ENCODE measurements at places on chromosomes 1 and 21.

GRCh38 chr1:156662005-156662799 lies 15.0 kb downstream of the NES start:
- no peak for DNase-seq

DNA sequence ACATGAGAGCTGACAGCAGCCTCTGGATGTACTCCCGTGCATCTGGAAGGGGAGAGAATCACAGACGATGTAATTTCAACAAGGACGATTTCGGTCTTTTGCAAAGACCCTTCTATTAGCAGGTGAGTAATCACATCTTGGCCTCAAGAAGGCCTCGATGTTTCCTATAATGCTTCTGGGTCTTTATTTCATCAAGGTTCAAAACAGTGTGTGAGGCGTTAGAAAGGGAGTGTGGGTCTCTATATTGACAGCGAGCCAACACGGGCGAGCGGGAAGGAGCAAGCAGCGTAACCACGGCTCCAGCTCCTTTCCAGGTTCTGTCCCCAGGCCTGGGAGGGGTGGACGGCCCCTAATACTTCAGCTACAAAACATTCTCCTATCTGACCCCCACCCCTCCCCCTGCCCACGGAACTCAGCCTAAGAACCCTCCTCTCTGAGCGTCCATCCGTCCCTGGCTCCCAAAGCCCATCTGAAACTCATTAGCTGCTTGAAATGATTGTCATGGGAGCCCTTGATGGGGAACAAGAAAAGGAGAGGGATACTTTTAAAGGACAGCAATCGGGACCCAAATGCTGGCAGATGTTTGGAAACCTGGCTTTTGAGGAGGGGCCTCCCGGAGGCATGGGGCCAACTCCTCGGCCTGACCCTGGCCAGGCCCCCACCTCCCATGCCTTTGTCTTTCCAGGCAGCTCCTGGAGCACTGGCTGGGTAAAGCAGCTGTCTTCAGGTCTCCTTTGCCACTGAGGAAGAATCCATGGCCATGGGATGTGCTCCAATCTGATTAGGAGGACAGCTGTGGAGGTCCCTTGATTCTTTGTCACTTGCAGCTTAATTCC lies 250.8 kb downstream of the FOXD2 start:
- DNase-seq: no peak

- DNase-seq: no peak
Observed at GRCh38 chr21:28230559-28230958, 762.1 kb downstream of the LTN1 start.

- no peak for DNase-seq
Observed at GRCh38 chr1:23824711-23825075, 536 bp downstream of the HMGCL start.

DNA sequence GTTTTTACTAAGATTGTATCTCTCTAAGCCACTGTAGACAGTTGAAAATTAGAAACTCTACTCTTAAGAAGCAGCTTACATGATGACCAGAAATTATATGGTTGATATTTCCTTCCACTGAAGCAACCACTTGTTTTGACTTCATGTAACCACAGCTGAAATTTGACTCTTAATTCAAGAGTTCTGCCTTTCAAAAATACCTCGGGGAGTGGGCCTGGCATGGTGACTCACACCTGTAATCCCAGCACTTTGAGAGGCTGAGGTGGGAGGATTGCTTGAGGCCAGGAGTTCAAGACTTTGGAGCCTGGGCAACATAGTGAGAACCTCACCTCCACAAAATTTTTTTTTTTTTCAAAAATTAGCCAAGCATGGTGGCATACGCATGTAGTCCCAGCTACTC lies 4.3 kb downstream of the AMPD1 start:
- no peak for DNase-seq

DNA sequence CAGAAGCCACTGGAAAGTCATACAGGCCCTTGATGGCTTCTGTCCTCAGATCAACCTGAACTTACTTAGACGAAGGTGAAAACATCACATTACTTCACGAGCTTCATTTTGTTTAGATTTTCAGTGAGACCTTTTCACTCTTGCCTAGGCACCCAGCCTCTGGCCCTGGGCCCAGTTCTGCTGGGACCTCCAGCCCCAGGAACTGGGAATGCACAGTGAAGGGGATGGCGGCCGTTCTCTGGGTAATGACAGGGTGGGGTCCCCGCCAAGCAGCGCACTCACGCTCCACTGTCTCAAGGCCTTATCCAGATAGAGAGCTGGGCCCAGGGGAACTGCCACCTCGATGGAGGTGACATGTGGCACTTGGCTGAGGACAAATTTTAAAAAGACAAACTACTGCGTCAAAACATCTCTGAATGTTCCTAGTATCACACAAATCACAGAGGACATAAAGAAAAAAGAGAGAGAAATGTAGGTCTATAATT lies 54.8 kb downstream of the NPHP4 start:
- DNase-seq: no peak

GRCh38 chr21:37974081-37974480 lies 57.8 kb upstream of the KCNJ6 start:
- DNase-seq: no peak

DNA sequence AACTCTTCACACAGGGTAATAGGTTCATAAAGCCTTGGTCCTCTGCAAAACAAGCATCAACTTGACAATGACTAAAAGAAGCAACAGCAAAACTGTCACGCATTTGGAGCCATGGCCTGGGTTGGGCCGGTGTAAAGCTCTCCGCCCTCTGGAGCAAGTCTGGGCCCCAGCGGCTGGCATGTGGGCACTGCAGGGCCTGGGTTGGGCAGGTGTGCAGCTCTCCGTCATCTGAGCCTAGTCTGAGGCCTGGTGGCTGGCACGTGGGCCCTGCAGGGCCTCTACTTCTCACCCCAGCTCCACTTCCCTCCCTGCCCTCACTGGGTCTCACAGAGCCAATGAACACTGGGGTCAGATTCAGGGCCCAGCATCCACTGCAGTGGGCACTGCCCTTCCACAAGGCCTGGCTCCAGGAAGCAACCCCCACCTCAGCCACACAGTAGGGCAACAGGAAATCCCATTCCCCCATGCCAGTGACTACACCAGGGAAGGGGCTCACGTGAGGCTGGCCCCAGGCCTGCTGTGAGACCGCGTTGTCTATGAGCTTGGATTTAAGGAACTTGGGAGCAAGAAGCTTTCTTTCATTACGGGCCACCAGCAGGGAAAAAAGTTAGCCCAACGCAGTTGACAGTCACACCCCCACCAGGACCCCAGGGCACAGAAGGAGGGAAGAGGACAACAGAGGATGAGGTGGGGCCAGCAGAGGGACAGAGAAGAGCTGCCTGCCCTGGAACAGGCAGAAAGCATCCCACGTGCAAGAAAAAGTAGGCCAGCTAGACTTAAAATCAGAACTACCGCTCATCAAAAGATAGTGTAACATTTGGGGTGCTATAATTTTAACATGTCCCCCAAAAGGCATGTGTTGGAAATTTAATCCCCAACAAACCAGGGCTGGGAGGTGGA lies 52.7 kb downstream of the NPHP4 start:
- DNase-seq: peak; percentile 26

DNA sequence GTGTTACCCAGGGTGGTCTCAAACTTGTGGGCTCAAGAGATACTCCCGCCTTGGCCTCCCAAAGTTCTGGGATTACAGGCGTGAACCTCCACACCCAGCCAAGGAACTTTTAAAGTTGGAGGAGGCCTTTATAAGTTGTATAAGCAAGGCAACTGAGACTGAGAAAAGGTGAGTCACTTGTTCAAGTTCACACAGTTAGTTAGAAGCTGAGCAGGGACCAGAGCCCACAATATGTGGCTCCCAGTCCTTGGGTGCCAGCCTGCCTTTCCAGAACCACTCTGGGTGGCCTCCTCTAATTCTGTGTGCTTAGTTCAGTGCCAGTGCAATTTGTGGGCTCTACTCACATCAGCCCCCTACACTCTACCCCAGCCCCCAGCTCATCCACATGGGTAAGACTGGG lies 3.7 kb downstream of the RAB25 start:
- DNase-seq: no peak

- DNase-seq: no peak
Observed at GRCh38 chr1:23099171-23099536, 69.5 kb downstream of the LUZP1 start.

DNA sequence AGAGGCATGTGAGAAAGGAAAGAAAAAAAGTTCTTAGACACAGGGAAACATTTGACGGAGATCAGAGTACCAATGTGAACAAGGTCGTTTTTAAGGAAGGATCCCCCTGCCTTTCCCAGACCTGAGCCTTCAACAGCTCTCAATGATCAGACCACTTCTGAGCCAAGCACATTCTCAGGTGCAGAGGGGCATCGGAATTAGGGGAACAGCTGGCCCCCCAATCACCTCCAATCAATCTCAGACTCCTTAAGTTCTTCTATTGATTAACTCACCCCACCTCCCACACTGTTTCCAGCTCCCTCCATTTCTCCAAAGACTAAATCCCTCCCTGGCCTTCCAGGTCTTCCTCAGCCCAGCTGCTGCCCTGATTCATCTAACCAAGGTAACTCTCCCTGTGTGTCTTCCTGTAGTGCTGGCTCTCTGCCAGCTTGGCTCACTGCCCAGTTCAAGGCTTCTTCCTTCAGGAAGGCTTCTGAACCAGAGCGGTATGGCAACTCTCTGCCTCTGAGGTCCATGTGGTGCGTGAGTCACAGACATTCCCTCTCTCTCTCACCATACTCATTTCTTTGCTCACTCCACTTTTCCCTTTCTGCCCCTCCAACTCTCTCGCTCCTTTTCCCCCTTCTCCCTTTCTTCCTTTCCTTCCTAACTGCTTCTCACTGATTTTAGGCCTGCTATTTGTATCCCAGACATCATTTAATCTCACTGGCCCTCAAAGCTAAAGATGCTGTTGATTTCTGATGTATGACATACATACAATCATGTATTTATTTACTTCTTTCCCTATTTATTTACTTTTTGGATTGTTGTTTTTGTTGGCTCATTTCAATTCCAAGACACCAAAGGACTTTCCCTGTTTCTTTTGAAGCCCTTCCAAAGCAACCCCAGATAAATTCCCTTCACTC lies 18.1 kb downstream of the CFAP45 start:
- DNase-seq: peak; percentile 99

DNA sequence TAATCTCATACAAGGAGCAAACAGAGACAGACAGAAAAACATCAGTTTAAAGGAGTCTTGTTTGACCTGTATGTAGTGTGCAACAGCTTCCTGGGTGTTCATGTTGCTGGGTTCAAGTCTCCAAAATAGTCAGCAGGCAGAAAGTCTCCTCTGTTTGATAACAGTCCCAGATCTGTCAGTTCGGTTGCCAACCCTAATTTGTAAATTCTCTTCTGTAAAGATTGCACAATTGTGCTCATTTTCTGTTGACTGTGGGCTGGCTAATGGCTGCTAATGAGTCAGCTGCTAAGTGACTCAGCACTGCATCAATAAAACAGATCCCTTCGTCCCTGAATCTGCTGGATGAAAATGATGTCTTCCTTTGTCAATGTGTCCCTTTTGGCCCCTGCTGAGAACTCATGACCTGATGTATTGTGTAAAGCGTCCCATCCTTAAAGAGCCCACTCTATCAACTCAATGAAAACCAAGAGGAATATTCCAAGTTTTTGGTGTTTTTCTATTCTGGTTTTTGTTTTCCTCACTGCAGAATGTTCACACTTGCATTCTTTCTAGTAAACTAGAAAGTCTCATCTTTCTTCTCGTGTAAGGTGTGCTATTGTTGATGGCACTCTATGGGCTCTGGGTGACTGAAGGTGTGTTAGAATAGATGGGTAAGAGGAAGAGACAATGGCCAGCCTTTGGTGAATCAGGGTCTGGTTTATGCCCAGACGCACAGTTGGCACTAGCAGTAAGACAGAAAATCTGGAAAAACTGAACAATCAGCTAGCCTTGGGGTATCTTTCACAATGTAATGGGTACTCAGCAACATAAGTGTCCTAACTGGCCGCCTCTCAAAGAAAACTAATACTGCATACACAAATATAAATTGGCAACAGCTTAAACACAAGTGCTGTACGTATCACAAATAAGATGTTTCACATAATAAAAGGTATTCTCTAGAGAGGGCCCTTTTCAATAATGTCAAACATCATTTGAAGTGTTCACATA lies 75.1 kb upstream of the SIPA1L2 start:
- peak; percentile 45 for DNase-seq

DNA sequence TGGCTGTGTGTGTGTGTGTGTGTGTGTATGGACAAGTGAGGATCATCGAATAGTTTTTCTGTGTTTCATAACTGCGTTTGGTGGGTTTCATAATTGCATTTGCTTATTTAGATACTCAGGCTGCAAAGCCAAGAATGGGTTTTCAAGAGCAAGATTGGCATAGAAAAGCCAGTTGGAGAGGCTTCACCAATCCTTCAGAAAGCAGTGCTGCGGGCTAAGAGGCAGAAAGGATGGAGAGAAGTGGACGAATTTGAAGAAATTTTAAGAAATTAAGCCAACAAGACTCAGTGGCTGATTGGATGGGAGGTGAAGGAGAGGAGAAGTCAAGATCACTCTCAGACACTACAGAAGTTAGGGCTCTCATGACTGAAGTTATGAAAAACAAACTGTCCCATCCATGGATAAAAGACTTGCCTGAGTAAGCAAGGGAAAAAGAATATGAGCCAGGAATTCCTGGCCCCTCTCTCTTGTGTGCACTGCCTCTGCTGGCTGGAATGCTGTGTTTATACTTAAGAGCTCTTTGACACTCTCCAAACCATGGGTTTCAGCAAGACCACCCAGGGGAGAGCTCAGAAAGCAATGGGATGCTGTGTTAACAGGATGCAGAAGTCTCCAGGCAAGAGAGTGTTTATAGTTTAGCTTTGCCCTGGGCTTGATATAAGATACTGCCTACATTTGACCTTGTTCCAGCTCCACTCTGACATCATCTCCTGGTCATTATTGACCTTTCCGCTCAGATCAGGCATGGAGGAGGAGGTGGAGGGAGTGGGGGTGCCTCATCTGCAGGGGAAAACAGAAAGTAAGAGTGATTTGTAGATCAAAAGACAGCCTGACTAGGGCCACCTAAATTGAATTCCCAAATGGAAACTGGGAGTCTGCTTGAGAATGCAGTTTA lies 232.0 kb upstream of the PLXNA2 start:
- DNase-seq: no peak

DNA sequence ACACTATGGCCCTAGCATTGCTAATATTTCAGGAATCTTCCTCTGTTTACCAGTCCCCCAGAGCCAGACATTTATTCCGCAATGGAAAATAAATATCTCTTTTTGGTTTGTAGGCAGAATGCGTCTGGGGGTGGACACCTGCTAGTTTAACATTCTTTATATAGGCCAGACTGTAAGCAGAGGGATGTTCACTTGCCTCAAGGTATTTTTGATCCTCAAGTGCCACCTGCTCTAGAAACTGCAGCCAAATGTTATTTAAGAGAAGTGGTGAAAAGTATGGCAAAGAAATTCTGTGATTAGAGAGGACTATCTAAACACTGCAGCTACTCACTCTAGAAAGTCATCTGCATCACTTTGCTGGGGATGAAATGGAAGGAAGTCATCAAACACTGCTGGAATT lies 164.7 kb downstream of the NEGR1 start:
- no peak for DNase-seq

- peak; percentile 57 for DNase-seq
Observed at GRCh38 chr1:96473791-96474434, 247.7 kb upstream of the PTBP2 start.

GRCh38 chr1:239854922-239855321 lies 236.8 kb upstream of the FMN2 start:
- DNase-seq: no peak

GRCh38 chr1:156157966-156158365 lies 4.6 kb downstream of the SEMA4A start:
- DNase-seq: no peak
